ENCODE measurements at places on chromosomes 16 and 17. TPM values are rescaled to one million over a fixed set of nuclear protein-coding genes. Genes with fewer than 3 reads are reported as not detected.

ST6GALNAC2 gene
- polyA plus RNA-seq: not detected

LAT gene
- 288 TPM for polyA plus RNA-seq

LPO gene
- not detected for polyA plus RNA-seq

QRICH2 gene
- polyA plus RNA-seq: 0.23 TPM

RAB37 gene
- polyA plus RNA-seq: 76.0 TPM

MYL11 gene
- 1.1 TPM for polyA plus RNA-seq

All from naive thymus-derived CD8-positive, alpha-beta T cell (primary cell).